Glutamatergic neuron (in vitro differentiated cells): ENCODE measurements at places on chromosomes 3 and 15.
A peak's percentile ranks its signal among the peaks of the same experiment; 100 is the strongest.

GRCh38 chr15:37133602-37134001, 33.3 kb upstream of the MEIS2 start:
- no peak for DNase-seq

GRCh38 chr15:70762469-70763119, 764 bp downstream of the UACA start:
- DNase-seq = peak; percentile 35

GRCh38 chr3:157122116-157122515, 37.8 kb downstream of the CCNL1 start:
- DNase-seq = no peak

DNA sequence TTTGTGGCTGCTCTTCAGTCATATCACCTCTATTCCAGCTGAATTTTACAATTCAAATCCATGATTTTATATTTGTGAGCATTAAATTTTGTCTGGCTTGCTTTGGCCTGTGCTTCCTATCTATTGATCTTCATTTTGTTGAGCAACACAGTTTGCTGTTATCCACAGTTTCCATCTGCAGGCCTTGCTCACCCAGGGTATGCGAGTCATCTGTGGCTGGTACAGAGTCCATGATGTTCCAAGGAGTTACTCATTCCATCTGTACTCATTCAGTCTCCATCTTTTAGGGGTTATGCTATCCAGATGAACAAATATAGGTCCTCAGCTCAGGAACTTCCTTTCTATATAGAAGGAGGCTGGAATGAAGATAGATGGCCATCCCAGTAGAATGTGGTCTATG, 70.1 kb upstream of the CCK start:
- no peak for DNase-seq

DNA sequence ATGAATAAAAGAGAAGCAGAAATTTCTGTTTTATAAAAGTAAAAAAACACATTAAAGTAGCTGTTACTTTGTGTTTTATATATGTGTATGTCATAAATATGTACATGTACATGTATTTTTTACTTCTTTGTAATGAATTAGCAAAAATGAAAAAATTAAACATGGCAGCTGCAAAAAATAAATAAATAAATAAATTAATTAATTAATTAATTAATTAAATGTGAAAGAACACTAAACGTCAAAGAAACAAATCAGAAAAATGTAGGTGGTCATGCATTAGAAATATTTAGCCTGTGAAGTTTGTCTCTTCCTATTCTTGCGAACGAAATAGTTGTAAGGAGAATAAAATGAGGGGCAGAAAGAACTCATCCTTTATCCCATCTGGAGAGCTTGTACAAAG, 357.0 kb downstream of the ZIC4 start:
- DNase-seq = no peak

DNA sequence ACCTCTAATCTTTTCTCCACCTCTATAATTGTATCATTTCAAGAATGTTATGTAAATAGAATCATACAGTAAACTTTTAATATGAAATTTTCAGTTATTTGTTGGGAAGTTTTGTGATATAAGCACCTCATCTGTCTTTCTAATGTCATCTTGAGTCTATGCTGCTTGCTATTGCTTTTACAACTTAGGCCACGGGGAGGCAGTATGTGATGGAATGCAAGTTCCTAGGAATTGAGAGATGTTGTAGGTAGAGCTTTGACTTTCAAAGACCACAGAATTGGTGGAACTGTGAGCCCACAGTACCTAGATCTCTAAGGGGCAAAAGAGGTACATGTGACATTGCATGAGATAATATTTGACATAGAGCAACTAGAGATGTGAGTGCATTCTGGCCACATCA, 328.3 kb downstream of the MFSD1 start:
- peak; percentile 26 for DNase-seq

- no peak for DNase-seq
These were observed 142.4 kb downstream of the P2RY1 start for GRCh38 chr3:152977366-152977765.

DNA sequence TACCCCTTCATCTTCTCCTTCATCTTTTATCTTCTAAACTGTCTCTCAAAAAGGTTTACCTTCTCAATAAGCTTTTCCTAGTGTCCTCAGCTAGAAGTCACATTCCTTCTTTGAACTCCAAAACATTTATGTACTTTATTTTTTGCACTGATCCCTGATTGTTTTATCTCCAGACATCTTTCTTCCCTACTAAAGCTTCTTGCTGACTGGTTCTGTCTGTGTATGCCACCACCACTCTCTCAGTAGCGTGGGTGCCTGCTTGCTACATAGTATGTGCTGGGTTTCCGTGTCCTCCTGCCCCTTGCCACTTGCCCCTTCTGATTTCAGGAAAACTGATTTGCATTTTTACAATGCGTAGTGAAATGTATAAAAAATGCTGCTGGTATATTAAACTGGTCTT, 24.0 kb downstream of the GTF2E1 start:
- no peak for DNase-seq
